Skeletal muscle cell (primary cell): ENCODE measurements at places on chromosomes 16 and 17.

DNA sequence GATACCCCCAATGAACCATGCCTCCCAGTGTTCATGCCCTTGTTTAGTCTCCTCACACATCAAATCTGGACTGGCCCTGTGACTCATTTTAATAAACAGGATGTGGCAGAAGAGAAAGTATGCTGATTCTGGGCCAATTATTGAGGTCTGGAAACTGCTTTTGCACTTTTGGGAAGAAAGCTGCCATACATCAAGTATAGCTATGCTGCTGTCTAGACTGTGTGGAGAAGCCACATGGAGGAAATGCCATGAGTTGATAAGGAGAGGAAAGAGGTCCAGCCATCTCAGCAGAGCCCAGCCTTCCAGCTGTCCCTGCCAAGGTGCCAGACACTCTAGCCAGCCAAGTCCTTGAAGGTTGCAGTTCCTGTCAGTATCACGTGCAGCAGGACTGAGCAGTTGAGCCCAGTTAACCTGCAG is 16.7 kb downstream of the RPRML start:
- DNase-seq: no peak

DNA sequence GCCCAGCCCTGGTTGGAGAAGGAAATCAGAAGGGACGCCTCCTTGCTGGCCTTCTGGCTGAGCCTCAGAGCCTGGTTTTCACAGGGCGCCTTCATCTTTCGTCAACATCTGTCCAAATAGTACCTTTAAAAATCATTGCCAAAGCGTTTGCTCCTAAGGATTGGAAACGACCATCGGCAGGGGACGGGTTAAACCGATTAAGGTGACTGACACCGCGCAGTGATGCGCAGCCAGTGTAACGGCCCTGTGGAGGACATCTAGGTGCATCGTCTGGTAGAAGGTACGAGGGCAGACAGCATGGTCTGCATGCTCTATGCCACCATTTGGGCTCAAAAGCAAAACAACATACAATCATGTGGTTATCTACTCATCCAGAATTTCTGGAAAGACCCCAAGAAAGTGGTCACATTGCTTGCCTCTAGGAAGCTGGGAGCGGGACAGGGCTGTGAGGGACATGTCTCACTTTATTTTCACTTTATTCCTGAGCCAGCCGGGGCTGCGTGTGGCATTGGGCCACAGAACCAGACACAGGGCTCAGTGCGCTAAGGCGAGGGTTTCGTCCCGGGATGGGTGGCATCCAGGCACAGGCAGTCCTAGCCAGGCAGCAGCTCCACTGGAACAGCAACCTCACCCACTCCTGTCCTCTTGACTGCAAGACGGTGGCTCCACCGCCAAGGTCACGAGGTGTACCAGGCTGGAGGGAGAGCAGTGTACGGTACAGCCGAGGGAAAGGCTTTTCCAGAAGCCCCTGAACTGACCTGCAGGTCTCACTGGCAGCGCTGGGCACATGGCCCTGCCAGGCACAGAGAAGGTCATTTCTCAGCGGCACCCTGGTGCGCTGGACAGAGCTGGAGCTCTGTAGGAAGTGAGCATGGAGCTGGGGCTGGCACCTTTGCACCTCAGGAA is 40.9 kb upstream of the JPH3 start:
- DNase-seq: no peak

DNA sequence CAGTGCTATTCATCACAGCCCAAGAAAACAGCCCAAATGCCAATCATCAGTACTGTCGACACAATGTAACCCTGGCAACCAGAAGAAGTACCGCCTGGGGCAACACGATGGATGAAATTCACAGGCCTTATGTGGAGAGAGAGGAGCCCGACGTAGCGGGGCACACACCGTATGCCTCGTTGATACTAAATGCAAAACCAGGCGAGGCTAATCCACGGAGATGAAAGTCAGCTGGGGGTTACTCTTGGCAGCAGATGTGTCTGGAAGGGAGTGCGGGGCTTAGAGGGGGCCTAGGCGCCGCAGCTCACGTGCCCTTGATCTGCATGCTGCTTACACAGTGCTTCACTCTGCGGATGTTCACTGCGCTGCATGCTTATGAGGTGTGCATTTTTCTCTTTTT is 29.8 kb downstream of the ITGAE start:
- DNase-seq: no peak

DNA sequence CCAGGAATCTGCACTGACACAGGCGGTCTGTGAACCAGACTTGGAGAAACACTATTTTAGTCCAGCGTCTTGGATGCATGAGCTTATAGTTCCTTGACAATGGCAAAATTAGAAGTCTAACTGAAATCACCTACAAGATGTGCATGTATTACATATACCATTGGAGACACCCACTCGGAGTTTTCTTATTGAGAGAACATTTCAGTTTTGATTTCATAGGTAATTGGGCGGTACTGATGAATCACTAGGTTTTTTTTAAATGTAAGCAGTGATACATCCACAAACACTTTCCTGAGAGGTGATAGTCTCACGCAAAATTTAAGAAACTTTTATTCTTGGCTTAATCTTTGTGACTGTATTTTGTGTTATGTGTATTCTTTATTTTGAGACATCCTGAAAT is 69.8 kb downstream of the PRKCA start:
- no peak for DNase-seq

GRCh38 chr16:69243479-69243878 is 56.5 kb downstream of the SNTB2 start:
- peak; percentile 32 for DNase-seq

DNA sequence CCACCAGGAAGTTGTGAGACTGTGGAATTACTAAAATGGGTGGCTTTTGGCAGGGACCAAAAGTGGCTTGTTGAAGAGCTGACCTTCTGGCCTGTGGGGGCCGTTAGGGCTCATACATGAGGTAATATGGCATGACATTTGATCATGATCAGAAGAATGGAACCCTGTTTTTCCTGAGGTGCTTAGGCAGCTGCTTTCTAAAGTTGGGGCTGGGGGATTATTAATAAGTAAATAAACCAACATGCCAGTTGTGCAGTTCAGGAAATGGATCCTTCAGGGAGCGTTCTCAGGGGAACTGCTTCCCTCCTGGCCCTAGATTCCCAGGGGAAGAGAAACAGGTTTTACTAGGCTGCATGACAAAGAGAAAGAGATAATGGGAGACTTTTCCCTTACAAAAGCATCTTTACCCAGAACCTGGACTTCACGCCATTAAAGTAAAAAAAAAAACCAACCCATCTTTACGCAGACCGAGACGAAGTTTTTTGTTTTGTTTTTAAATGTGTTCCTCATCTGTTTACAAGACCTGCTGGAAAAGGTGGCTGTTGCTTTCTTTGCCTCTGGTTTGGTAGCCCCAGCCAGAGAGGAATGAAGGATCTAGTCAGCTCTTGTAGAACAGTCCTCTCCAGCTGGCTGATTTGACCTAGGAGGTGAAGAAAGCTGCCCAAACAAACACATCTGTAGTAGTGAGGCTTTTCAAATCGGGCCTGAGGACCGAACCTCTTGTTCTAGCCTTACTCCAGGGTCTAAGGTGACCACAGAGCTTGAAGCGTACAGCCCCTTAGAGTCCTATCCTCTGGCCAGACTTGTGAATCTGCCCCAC is 22.7 kb downstream of the YPEL2 start:
- no peak for DNase-seq
